Left lung (tissue), 14 donors: ENCODE measurements at places on chromosomes 4 and X.

DNA sequence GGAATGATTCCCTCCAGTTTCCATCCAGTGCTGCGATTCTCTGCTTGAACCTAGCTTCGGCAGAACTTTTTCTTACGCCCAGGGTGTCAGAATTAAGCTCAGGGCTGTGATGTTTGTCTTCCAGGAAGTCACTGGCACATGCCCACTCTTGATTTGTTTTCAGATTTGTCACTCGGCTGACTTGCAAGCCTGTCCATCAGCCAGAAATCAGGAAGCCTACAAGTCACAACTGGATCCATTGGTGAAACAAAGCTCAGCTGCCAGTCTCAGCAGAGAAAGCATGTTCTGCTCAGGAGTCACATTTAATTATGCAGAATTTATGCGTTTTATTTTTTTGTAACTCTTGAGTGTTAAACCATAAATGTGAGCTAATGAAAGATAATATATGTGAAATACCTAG lies 38.2 kb upstream of the PNPLA4 start:
- DNase-seq, result no peak

GRCh38 chr4:151850791-151851213 lies 90.0 kb upstream of the GATB start:
- no peak for DNase-seq

DNA sequence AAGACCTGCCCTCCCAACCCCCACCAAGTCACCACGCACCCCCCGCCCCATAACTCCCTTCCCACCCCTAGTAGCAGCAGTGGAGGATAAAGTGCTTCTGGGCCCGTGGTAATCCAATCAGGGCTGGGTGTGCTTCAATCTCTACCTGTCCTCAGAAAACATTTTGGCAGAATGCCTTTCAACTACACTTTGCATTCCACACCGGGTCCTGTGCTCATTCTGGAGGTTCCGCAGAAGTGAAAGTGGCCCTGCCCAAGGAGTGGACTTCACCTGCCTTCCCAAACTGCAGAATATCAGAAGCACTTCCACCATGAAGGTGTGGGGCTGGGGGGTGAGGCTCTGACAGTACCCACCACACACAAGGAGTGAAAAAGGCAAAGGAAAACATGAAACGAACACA lies 322.3 kb downstream of the DHX15 start:
- no peak for DNase-seq

DNA sequence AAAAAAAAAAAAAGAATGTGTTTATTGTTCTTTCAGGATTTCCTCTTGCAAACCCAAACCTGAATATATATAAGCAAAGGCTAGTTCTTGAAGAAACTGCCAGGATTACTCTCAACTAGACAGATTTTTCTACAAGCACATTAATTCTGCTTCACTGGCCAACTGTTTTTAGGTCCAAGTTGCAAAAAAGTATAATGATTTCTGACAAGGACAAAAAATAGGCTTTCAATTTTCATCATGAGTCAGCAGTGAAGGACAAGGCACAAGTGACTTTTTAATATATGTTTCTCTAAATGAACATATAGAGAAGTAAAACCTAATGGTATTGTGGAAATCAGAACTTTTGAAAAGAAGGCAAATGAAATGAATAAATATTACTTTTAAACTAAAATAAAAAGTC lies 73.7 kb downstream of the ELOVL6 start:
- DNase-seq, result no peak
